NCI-H2081 (cell line): ENCODE measurements at places on chromosomes 7 and 10.

- no peak for DNase-seq
These were observed 1.4 kb upstream of the PODXL start for GRCh38 chr7:131557652-131558385.

GRCh38 chr7:158255156-158255555 lies 332.5 kb downstream of the PTPRN2 start:
- DNase-seq = no peak

- DNase-seq = peak; percentile 75
These were observed 864 bp downstream of the CDCA7L start for GRCh38 chr7:21944616-21945453.

DNA sequence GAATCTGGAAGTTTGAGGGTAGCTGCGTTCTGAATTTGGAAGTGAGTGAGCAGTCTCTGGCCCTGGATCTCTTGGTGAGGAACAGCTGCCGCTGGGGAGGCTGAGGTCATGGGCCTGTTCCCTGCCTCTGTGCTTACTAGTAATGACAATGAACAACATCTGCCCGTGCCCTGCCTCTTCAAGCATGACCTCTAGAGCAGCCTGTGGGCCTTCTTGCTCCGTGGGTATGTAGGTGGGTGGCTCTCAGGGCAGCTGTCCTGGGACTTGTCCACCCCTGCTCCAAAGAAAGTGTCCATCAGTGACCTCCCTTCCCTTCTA lies 186.2 kb downstream of the CXCL12 start:
- DNase-seq = no peak

- DNase-seq = no peak
These were observed 158.6 kb upstream of the PITRM1 start for GRCh38 chr10:3331187-3331586.

DNA sequence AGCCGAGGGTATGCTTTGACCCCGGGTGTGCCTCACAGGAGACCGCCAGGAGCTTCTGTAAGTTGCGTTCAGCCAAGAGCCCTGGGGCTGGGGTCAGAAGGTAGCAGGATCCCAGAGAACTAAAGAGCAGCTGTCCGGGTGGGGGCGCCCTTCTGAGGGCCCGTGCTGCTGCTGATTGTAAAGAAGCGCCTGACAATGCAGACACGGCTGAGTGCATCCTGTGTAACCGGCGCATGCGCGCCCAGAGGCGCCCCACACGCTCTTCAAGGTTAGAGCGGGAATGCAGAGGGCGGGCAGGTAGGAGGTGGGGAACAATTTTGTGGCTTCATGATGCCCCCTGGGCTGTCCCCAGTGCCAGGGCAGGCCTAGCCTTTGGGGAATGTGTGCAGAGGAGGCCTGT lies 210.2 kb upstream of the CTBP2 start:
- DNase-seq = no peak

- DNase-seq = no peak
These were observed 104.5 kb downstream of the GALNT17 start for GRCh38 chr7:71236230-71237105.

GRCh38 chr10:7423521-7423920 lies 12.7 kb upstream of the SFMBT2 start:
- no peak for DNase-seq

DNA sequence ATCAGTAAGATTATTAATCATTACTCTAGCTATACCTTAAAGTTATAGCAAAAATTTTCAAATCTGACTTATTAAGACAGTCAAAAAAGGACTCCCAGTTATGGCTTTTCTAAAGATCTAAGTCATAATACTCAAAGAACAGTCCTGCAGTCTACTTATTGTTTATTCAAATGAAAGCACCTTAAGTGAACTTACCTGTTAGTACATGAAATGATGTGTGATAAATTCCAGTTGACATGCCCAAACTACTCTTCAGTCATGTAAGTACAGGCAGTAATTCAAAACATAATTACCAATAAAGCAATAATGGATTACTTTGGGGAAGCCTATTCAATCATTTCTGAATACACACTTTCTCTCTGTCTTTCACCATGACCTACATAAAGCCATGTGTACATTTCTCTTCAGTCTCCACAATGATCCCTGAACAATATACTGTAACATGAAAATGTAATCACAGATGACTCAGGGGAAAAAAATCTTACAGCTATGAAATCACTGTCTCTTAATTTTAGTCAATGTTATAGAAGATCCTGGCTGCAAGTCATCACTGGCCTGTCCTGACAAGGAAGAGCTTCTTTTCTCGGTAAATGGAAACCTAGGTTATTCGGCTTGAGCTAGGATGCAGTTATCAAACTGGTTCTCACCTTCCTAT lies 420.7 kb upstream of the LRRTM3 start:
- no peak for DNase-seq
